ENCODE measurements at places on chromosomes 5 and 9. TPM values are rescaled to one million over a fixed set of nuclear protein-coding genes. Genes with fewer than 3 reads are reported as not detected.

Gene ZFP2
- 0.70 TPM for total RNA-seq

Gene ITGA2
- total RNA-seq: 2.3 TPM

Gene PCDHB8
- total RNA-seq: 20.8 TPM

Gene SLC6A3
- not detected for total RNA-seq

Gene CTSL
- total RNA-seq: 87.9 TPM

GRCh38 chr5:158027806-158028775 is 169.1 kb upstream of the CLINT1 start:
- no peaks in the 10 kb centered on the region for H3K36me3 ChIP-seq
- H3K27me3 ChIP-seq: no peaks in the 10 kb centered on the region
- no peak overlapping the region for H3K4me3 ChIP-seq
- no peak overlapping the region for H3K27ac ChIP-seq
- H3K4me1 ChIP-seq: no peaks in the 10 kb centered on the region
- no peak for DNase-seq

DNA sequence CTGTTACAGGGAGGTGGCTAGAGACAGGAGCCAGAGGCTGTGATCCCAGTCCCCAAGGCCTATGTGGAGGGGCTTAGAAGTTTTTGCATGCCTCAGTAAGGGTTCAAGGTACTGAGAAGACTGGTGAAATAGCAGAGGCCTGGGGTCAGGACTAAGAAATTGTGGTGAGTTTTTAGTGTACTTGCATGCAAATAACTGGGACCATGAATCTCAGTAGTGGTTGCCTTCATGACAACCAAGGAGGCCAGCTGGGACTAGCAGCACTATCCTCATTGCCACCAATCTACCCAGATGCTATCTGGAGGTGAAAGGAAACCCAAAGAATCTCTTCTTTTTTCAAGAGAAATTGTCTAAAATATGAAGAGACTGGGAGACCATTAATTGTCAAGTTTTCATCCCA is 395.1 kb downstream of the CETN3 start:
- H3K4me1 ChIP-seq: peaks cover 16% of the 10 kb centered on the region
- DNase-seq: no peak
- H3K36me3 ChIP-seq: no peaks in the 10 kb centered on the region

DNA sequence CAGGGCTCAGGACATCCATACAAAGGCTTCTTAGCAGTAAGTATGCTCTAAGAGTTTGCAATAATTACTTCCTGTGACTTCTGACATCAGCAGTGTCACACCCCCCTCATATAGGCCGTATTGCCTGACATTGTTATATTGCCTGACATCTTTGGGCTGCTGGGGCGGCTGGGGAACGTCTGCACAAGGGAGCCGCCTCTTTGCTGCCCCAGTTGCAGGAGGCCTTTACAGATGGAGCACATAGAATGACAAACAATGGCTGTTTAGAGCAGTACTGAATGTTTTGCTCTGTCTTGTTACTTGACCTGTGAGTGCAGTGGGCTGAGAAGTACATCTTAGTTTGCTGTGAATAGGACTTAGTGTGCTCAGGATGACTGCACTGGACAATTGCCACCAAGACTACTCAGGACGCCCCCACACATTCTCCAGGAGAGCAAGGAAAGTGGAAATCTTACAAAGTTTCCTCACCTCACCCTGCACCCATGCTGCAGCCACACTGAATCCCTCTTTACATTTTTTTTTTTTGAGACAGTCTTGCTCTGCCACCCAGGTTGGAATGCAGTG is 65.4 kb upstream of the SPOCK1 start:
- DNase-seq: peak; percentile 45
- no peak overlapping the region for H3K4me3 ChIP-seq
- no peaks in the 10 kb centered on the region for H3K27me3 ChIP-seq
- H3K4me1 ChIP-seq: peaks cover 15% of the 10 kb centered on the region
- H3K36me3 ChIP-seq: no peaks in the 10 kb centered on the region

DNA sequence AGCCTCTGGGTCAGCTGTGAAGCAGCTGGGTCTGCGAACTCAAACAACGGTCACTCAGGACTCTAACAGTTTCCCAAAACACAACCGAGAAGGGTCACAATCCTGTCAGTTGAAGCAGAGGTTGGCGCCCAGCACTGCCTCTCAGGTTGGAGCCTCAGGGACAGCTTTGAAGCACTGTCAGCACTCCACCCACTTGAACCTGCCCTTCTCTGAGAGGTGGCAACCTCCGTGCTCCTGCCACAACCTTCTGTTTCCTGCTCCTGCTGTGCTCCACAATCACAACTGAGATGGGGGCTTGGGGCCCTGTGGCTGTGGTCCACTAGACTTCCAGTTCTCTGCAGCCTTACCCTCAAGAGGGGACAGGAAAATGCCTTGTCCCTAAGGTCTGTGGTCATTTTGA is 21.7 kb upstream of the LCP2 start:
- H3K4me1 ChIP-seq: peaks cover 15% of the 10 kb centered on the region
- H3K36me3 ChIP-seq: no peaks in the 10 kb centered on the region
- no peaks in the 10 kb centered on the region for H3K27me3 ChIP-seq
- H3K4me3 ChIP-seq: no peak overlapping the region
- DNase-seq: peak; percentile 65

DNA sequence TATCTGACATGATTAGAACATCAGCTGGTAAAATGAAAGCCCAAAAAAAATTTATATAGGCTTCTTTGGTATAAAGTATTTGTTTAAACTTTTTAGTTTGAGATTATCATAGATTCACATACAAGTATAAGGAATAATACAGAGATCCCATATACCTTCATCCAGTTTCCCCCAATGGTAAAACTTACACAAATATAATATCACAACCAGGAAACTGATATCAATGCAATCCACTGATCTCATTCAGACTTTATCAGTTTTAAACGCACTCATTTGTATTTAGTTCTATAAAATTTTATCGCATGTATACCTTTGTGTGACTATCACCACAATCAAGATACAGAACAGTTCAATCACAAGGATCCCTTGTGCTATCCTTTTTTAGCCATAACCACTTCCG is 3.8 kb downstream of the FAM114A2 start:
- H3K4me3 ChIP-seq: no peak overlapping the region
- no peaks in the 10 kb centered on the region for H3K4me1 ChIP-seq
- no peak overlapping the region for H3K27ac ChIP-seq
- no peaks in the 10 kb centered on the region for H3K27me3 ChIP-seq
- H3K36me3 ChIP-seq: peaks cover 17% of the 10 kb centered on the region
- DNase-seq: no peak

- H3K27ac ChIP-seq: no peak overlapping the region
- no peak overlapping the region for H3K4me3 ChIP-seq
- no peak for DNase-seq
- H3K36me3 ChIP-seq: peaks cover 30% of the 10 kb centered on the region
Observed at GRCh38 chr9:21837501-21837900, 35.1 kb downstream of the MTAP start.

DNA sequence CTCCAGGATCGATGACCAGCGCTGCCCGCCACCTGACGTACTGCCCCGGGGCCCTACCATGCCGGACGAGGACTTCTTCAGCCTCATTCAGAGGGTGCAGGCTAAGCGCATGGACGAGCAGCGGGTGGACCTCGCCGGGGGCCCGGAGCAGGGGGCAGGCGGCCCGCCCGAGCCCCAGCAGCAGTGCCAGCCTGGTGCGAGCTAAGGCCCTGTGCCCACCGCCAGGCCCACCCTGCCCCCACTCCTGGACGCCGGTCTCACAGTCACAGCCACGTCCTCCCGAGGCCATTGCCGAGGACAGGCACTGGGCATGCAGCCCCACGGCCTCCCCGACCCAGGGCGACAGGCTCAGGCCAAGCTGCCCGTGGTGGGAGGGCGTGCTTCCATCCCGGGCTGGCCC is 5.5 kb downstream of the DNLZ start:
- H3K36me3 ChIP-seq: peaks cover 14% of the 10 kb centered on the region
- H3K27me3 ChIP-seq: no peaks in the 10 kb centered on the region
- H3K4me1 ChIP-seq: peaks cover 15% of the 10 kb centered on the region

GRCh38 chr5:154002093-154002492 is 36.6 kb downstream of the FAM114A2 start:
- no peak overlapping the region for H3K4me3 ChIP-seq
- DNase-seq: no peak
- H3K27me3 ChIP-seq: no peaks in the 10 kb centered on the region
- H3K4me1 ChIP-seq: no peaks in the 10 kb centered on the region
- H3K27ac ChIP-seq: no peak overlapping the region
- H3K36me3 ChIP-seq: peaks cover 15% of the 10 kb centered on the region

DNA sequence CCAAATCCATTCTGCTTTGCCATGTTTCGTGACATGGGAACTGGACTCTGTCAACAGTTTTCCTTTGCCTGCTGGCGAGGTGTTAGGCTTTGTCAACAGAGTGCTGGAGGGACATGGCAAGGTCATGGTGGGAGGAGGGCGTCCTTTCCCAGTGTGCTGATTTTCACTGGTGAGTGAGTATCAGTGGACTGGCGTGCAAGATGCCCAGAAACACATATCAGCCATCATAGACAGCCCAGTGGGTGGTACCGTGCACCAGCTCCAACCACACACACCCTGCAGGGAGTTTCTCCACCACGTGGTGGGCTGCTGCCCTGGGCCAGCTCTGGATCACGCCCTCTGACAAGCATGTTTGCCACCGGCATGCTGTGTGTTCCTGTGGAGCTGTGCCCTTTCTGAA is 50.0 kb upstream of the ABL1 start:
- no peaks in the 10 kb centered on the region for H3K36me3 ChIP-seq
- no peak for DNase-seq
- H3K27ac ChIP-seq: no peak overlapping the region
- H3K4me1 ChIP-seq: peaks cover 11% of the 10 kb centered on the region
- H3K4me3 ChIP-seq: no peak overlapping the region
- H3K27me3 ChIP-seq: no peaks in the 10 kb centered on the region

DNA sequence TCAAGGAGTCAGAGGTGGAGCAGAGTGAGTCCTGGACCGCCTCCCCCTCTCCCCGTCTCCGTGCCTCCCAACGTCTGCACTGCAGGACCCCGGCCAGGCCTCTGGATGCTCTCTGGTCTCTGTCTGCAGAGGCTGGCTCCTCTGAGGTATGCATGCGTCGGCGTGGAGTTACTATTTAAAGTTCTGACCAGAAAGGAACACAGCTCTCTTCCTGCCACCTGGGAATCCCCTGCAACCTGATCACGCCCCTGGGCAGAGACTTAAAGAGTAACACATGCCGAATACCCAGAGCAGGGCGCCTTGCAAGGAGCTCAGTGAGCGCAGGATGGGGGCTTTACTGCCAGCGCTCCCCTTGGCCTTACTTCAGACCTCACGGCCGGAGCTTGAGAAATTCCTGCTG is 16.0 kb downstream of the ANXA6 start:
- no peaks in the 10 kb centered on the region for H3K27me3 ChIP-seq
- H3K27ac ChIP-seq: peak overlapping the region; percentile 94
- H3K4me3 ChIP-seq: no peak overlapping the region
- H3K4me1 ChIP-seq: peaks cover 52% of the 10 kb centered on the region
- DNase-seq: peak; percentile 72
- peaks cover 57% of the 10 kb centered on the region for H3K36me3 ChIP-seq

GRCh38 chr9:126626127-126626925 is 12.6 kb downstream of the LMX1B start:
- peaks cover 100% of the 10 kb centered on the region for H3K27me3 ChIP-seq
- H3K36me3 ChIP-seq: no peaks in the 10 kb centered on the region
- no peak overlapping the region for H3K27ac ChIP-seq

GRCh38 chr9:86876621-86877196 is 70.6 kb downstream of the GAS1 start:
- no peak overlapping the region for H3K4me3 ChIP-seq
- no peaks in the 10 kb centered on the region for H3K4me1 ChIP-seq
- no peaks in the 10 kb centered on the region for H3K27me3 ChIP-seq
- DNase-seq: no peak
- no peaks in the 10 kb centered on the region for H3K36me3 ChIP-seq

GRCh38 chr5:34708777-34709176 is 52.6 kb downstream of the RAI14 start:
- H3K4me3 ChIP-seq: no peak overlapping the region
- no peaks in the 10 kb centered on the region for H3K27me3 ChIP-seq
- H3K36me3 ChIP-seq: no peaks in the 10 kb centered on the region
- H3K27ac ChIP-seq: no peak overlapping the region
- DNase-seq: no peak

DNA sequence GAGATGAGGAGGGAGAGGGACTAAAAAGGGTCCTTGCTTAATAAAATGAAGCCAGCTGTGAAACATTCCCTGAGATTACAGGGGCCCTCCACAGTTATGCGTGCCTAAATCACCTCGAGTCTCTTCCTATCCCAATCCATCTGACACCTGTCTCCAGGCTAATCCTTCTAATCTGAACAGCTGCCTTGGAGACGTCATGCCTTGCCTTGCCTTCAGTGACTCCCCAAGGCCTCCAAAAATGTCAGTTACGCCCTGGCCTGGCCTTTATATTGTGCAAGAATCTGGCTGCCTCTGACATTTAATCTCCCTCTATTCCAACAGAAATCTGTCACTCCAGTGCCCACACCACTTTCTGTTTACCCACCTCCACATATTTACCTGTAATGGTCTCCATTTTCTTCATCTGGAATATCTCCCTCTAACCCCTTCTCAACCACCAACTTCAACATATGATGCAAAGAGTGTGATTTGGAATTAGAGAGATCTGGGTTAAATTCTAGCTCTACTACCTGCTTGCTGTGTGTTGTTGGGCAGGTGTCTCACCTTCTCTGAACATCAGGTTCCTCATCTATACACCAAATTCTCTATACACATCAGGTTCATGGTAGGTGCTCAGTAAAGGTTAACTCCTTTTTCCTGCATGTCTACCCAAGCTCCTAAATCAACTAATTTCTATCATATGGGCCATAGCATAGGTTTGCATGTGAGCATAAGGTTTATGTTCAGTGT is 57.9 kb downstream of the PTCD2 start:
- no peaks in the 10 kb centered on the region for H3K4me1 ChIP-seq
- DNase-seq: no peak
- H3K27me3 ChIP-seq: no peaks in the 10 kb centered on the region
- H3K4me3 ChIP-seq: no peak overlapping the region

Data from cardiac muscle cell (in vitro differentiated cells and primary cell).